Stimulated activated CD8-positive, alpha-beta memory T cell treated with anti-CD3 and anti-CD28 coated beads, Interleukin-15, amount 100 ng/mL, for 4 hours (primary cell): ENCODE measurements at places on chromosomes 16 and 17.

DNA sequence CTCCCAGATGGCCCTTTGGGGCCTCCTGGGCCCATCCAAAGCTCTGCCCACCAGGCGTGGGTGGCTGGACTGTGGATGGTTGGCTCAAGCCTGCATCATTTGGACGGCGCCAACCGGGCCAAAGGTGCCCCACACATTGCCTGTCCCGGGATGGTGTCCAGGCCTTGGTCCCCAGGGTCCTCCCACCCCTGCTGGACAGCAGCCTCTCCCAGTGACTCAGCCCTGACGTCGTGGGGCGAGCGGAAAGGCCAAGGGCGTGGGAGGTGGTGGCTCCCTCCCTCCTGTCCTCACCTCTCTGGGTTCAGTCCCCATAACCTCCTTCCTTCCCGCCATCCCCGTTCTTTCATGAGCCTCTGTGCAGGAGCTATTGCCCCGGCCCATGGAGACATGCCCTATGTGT is 42.1 kb upstream of the DLX4 start:
- DNase-seq = no peak

DNA sequence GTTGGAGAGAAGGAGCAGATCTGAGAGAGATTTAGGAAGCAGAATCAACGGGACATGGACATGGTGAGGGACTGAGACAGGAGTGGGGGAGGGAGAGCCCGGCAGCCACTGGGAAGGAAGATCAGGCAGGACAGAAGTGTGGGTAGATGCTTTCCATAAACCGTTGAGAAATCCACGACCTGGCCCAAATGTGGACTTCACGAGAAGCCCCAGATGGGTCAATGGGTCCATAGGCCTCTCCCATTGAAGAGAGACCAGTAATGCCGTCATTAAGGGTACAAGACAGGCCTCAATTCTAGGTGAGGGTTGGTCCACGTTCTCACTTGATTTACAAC is 530 bp upstream of the CCL22 start:
- no peak for DNase-seq

DNA sequence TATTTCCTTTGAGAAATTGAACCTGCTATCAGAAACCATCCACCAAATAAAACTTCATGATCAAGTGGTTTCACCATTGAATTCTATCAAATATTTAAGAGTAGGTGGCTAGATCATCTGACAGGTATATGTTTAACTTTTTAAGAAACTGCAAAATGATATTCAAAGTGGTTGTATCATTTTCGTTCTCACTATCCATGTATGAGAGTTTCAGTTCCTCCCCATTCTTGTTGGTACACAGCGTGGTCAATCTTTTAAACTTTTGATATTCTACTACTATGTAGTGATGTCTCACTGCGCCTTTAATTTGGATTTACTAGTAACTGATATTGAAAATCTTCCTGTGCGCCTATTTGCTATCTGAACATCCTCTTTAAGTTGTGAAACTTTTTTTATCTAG is 163.7 kb downstream of the CYB561 start:
- no peak for DNase-seq

GRCh38 chr17:81488276-81488860 is 24.2 kb downstream of the ACTG1 start:
- no peak for DNase-seq

DNA sequence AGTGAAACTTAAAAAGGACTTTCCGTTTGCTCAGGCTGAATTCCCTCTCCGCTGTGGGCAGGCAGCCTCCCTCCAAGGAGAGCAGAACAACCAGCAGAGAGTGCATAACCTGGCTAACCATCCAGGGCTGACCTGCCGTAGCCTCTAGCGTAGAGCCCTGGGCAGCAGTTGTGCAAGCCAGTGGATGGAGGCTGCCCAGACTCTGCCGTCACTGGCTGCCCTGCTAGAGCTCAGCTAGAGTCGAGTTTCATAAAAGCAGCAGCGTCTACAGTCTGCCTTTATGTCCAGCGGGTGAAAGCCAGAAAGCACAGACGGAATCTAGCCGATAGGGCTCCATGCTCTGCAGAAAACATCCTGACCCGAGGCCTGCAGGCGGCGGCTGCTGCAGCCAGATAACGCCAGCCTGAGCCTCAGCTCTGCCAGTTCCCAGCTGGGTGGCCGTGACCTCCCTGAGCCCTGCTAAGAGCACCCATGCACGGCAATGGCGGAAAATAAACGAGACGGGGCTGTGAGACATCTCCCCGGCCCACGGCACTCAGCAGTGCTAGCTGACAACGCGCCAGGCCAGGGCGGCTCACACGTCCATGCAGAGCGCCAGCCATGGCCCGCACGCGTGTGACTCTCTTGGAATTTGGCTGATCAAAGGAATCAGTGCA is 231.3 kb downstream of the ENGASE start:
- DNase-seq = no peak

DNA sequence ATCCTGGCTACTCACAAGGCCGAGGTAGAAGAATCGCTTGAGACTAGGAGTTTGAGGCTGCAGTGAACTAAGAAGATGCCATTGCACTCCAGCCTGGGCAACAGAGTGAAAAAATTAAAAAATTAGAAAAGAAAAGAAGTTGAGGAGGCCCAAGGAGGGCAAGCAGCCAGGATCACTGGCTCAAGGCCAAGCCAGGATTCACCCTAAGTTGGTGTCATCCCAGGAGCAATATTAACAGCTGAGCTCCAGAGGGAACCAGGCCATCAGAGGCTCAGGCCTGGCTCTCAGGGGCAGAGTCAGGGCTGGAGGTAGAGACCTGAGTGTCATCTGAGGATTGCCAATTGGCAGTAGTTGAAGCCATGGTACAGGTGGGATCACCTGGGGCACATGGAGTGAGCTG is 20.7 kb downstream of the DRC3 start:
- no peak for DNase-seq

GRCh38 chr16:19520861-19521331 is 1.0 kb downstream of the GDE1 start:
- no peak for DNase-seq

- DNase-seq = no peak
These were observed 2.5 kb upstream of the LASP1 start for GRCh38 chr17:38867179-38867967.

DNA sequence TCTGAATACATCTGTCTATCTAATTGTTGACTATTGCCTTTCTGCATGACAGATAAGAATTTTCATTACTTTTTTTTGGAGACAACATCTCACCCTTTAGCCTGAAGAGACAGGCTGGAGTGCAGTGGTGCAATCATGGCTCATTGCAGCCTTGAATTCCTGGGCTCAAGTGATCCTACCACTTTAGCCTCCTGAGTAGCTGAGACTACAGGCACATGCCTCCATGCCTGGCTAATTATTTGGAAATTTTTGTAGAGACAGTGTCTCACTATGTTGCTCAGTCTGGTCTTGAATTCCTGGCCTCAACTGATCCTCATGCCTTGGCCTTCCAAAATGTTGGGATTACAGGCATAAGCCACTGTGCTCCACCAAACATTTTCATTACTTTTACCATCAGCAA is 99.8 kb upstream of the ELAC2 start:
- no peak for DNase-seq

GRCh38 chr16:5024632-5025031 is 9.1 kb downstream of the NAGPA start:
- no peak for DNase-seq

DNA sequence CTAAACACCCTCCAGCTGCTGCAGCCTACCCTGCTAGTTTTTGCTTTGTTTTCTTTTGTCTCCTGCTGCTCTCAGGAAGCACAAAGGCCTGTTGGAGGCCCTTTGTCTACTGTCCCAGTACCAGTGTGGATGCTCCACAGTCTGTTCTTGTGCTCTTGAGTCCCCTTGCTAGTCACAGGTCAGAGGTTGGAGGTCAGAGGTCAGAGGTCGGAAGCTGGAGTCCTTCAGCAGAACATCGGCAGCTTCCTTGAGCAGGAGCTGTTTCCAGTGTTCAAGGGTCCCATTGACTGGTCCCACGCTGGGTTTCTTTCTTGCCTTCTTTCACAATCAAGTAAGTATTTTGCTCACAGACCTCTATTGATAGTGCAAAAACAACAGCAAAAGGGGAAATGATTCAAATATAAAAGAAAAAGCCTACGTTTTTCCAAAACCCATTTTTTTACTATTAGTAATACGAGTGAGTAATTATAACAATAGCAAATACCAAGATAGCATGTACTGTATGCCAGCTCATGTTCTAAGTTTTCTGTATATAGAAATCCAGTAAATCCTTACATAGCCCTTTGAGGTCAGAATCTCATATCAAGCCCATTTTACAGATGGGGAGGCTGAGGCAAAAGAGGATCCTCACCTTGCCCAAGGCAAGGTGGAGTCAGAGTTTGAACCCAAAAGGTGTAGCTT is 10.9 kb upstream of the IL34 start:
- DNase-seq = no peak

- no peak for DNase-seq
These were observed 669 bp upstream of the DCTPP1 start for GRCh38 chr16:30430428-30430970.

GRCh38 chr17:33564146-33564545 is 271.1 kb upstream of the ASIC2 start:
- no peak for DNase-seq

GRCh38 chr16:27310576-27311447 is 3.0 kb upstream of the IL4R start:
- no peak for DNase-seq

- no peak for DNase-seq
These were observed 106.2 kb downstream of the KCNJ12 start for GRCh38 chr17:21482189-21482865.

GRCh38 chr17:57619061-57619937 is 125.8 kb downstream of the CCDC182 start:
- DNase-seq = no peak

GRCh38 chr17:15085890-15086677 is 179.0 kb downstream of the PMP22 start:
- DNase-seq = no peak

GRCh38 chr17:78967782-78968362 is 11.9 kb downstream of the LGALS3BP start:
- no peak for DNase-seq

DNA sequence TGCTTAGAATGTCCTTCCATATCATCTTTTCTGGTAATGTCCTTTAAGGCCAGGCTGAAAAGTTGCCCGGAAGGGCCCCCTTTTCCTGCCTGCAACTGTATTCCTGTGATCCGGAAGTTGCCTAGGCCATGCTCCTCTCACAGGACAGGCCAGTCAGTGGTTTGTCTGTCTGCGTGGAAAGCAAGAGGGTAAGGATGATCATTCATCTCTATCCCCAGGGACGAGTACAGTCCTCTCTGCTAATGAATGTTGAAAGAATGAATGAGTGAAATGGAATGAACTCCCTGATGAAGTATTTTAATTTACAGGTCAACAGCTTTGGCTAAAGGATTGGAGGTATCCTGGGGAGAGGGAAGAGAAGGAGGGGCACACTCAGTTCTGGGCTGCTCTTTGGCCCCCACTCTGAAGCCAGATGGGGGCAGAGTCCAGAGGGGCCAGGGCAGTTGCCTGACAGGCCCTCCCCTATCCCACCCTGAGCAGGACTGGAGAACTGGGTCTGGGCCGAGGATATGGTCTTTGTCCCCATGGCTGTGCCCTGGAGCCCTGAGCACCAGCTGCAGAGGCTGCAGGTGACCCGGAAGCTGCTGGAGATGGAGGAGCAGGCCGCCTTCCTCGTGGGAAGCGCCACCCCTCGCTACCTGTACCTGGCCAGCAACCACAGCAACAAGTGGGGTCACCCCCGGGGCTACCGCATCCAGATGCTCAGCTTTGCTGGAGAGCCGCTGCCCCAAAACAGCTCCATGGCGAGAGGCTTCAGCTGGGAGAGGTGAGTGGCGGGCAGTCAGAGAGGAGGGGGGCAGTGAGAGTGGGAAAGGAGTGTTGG is 3.2 kb downstream of the AOC3 start:
- no peak for DNase-seq

DNA sequence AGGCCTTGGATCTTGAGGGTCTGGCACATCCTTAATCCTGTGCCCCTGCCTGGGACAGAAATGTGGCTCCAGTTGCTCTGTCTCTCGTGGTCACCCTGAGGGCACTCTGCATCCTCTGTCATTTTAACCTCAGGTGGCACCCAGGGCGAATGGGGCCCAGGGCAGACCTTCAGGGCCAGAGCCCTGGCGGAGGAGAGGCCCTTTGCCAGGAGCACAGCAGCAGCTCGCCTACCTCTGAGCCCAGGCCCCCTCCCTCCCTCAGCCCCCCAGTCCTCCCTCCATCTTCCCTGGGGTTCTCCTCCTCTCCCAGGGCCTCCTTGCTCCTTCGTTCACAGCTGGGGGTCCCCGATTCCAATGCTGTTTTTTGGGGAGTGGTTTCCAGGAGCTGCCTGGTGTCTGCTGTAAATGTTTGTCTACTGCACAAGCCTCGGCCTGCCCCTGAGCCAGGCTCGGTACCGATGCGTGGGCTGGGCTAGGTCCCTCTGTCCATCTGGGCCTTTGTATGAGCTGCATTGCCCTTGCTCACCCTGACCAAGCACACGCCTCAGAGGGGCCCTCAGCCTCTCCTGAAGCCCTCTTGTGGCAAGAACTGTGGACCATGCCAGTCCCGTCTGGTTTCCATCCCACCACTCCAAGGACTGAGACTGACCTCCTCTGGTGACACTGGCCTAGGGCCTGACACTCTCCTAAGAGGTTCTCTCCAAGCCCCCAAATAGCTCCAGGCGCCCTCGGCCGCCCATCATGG is 4.0 kb upstream of the ADGRG3 start:
- no peak for DNase-seq

GRCh38 chr17:33197342-33197741 is 95.8 kb downstream of the ASIC2 start:
- DNase-seq = no peak

DNA sequence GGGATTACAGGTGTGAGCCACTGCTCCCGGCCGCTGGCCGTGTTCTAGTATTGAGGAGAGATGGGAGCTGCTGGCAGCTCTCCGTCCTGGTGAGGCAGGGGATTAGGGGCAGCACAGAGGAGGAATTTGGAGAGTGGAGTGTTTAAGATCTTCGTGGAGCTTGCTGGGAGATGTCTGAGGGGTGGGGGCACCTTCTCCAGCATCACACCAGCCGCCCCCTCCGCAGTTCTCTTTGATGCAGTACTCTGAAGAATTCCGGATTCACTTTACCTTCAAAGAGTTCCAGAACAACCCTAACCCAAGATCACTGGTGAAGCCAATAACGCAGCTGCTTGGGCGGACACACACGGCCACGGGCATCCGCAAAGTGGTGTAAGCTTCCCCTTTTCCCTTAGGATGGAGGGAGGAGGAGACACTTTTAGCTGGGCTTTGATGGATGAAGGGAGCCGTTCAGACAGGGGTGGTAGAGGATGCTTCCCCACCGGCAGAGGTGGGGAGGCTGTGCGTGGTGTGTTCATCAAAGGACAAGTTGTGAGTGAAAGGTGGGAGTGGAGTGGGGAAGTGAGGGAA is 11.9 kb downstream of the ITGAM start:
- DNase-seq = no peak
